HFFc6 (cell line): ENCODE measurements at places on chromosomes 11 and 22.

GRCh38 chr11:122931510-122931909 is 49.0 kb downstream of the JHY start:
- DNase-seq = no peak

DNA sequence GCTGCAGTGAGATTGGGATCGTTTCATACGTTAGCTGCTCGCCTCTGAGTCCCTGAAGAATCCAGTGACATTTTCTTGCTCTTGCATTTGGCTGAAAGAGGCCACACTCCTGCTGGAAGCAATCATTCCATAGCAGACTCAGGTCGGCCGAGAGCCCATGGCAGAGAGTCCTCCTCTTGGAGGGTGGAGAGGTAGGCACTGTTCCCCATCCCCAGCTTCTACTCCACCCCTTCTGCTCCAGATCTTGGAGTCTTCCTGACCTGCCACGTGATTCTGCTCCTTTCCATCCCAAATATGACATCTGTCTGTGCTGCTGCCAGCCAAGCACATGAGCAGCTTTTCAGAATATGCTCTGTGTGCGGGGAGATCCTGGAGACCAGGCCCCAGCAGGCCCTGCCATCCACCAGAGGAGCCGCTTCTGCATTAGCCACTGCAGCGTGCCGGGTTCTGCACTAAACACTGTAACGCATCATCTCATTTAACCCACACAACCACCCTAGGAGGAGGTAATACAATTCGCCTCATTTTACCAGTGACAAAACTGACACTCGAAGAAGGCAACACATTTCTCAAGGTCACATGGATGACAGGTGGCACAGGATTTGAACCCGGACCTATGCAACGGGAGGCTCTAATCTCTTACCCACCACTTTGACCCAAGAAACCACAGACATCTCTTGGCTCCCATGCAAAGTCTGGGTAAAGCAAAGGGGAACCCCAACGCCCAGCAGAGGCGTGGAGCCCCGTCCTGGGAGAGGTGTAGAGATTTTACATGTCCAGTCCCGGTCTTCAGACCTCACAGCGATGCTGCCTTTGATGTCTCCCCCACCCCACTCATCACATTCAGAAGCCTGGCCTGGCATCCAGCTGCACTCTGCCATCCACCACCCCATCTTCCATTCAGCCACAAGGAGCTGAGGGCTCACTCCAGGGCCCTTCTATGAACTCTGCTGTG is 78.8 kb downstream of the FEZ1 start:
- DNase-seq = no peak

DNA sequence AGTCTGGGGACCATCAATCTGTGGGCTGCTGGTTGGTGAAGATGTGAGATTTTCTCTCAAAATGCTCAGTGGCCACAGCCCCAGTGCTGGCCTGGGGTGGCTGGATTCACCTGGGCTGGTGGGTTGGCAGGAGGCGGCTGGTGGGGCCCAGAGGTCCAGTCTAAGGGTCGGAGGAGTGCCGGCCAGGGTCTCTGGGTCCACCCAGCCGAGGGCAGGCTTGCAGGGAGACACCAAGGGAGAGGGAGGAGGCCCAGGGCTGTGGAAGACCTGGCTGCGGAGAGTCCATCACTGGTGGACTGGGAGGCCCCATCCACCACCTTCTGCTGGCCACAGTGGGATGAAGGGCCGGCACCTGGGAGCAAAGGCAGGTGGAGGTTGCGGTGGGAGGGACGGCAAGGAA is 582 bp upstream of the SHANK3 start:
- no peak for DNase-seq

DNA sequence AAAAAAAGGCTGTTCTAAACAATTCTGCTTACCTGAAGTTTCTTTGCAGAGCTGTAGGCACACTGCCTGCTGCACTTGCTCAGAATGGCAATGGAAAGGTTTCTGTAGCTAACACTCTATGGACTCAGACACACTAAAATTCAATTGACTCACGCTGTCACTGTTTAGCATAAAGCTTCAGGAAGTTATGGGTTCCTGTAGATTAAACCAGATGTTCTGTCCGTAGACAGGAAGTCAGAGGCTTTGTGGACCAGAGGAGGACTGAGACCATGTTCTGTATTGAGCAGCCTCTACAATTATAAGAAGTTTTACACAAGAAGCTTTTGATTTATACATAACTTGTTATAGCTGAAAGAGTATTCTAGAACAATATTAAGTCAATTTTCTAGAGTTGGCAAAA is 70.4 kb downstream of the GLYATL1 start:
- DNase-seq = no peak

DNA sequence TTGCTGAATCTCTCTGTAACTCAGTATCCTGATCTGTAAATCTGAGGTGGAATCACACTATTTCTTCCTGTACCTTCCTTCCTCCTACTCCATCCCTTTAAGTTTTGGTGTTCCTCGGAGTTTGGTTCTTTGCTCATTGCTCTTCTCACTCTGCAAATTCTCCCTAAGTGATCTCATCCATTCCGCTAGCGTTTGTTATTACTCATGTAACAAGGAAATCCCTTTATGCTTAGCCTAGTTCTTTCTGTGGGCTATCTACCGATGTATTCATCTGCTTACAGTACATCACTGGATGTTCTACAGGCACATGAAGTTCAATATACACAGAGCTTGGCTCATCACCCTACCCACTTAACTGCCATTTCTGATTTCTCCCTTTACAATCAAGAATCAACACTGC is 1.6 kb upstream of the CEP295 start:
- peak; percentile 33 for DNase-seq

- DNase-seq = no peak
These were observed 13.5 kb downstream of the ACRV1 start for GRCh38 chr11:125667151-125667550.

- DNase-seq = no peak
These were observed 9.1 kb downstream of the FAM111A start for GRCh38 chr11:59151761-59152160.

DNA sequence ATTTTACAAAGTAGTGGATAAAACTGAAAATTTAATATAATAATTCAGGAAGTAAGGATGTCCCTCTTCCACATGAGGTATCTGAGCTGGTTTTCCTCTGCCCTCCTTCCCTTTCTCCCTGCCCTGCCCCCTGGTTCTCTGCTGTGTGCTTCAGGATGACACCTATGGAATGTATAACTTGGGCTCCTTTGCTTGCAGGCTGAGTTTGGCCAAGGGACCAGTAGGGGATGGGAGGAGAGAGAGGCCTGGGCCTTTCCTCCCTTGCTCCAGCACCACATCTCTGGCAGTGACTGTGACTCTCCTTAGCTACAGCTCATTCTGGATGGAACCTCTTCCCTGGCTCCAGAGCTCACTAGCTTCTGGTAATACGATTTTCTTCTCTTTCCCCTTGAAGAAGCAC is 10.1 kb downstream of the IRAG1 start:
- no peak for DNase-seq

DNA sequence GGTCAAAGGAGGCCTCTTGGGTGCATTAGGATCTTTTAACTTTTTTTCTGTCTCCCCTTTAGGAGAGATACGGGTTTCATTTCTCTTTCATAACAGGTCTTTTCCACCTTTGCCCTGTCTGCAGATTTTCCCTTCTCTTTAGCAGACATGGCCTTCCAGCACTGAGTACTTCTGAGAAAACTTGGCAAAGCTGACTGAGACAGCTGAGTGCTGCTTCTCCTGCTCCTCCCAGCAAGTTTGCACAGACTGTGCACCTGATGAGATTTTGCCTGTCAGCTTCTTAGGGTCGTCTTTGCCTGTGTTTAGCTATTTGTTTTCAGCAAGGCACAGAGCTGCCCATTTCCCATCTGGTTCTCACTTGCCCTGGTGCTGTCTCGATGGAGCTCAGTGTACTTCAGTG is 87.5 kb upstream of the TBCEL start:
- no peak for DNase-seq

- no peak for DNase-seq
These were observed 87.6 kb downstream of the STIM1 start for GRCh38 chr11:3942956-3943497.

GRCh38 chr11:43969543-43969942 is 27.1 kb downstream of the C11orf96 start:
- no peak for DNase-seq

DNA sequence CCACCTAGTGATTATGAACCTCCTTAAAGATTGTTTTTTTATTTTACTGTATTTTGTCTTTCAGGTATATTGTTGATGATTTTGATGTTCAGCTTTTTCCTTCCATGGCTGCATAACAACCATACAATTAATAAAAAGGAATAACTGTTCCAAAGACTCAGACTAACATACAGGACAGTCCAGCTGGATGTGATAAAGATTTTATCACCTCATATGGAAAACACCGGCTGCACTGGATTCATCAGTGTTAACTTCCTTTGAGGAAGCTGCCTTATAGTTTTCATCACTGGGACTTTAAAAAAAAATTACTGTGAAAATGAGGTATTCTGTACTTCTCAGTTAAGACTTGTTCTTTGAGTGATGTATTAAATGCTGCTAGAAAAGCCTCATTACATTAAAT is 19.5 kb downstream of the AQP11 start:
- no peak for DNase-seq

DNA sequence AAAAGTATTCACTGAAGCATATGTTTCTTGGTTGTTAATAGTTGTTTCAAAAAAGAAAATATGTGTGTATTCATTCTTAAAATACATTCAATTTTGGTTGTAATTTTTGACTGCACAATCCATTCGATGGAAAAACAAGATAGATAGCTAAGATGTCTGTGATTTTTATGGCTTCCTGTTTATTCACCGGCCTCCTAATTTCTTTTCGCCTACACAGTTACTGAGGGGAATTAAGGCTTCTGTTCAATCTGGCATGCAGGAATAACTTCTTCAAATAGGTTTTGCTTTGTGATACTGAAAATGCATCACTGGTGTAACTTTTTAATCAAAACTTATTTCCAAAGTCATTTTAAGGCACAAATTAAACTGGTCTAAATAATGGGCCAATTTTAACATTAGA is 290.8 kb upstream of the ARHGAP42 start:
- DNase-seq = no peak

DNA sequence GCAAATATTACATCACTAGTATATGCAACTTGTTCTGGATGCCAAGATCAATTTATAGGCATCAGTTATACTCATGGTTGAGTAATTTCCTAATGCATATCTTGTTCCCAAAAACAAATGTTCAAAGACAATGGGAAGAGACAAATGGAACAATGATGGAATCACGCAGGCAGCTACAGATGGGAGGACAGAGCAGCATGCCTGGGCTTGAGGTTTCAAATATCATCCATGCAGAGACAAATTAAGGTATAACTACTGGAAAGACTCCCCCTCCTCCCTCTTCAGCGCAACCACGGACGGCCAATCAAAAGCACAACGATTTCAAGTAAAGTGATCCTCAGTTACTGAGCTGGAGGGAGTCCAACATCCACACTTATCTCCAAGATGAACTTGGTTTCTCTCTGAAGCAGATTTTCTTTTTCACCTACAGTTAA is 106.8 kb downstream of the CCDC83 start:
- DNase-seq = no peak

- no peak for DNase-seq
These were observed 313.5 kb downstream of the BRD1 start for GRCh38 chr22:49514211-49514610.

DNA sequence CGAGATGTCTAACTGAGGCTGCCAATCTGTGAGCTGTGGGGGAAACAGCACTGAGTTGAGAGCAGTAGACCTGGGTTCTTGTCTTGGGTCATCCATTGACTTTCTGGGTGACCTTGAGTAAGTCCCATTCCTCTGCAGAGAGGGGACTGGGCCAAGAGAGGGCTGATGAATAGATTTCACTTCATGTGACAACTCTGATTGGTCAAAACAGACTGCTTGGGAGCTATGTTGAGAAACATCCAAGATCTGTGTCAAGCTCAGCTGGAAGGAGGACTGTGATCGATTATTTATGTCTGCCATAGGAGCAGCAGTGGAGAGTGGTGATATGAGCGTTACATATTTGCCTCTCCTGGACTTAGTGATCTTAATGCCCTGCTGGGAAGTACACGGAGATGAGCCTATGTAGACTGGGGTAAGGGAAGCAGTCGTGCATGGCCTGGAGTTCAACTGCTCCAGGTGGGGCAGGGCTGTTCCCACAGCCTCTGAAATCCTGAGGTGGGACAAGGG is 47.7 kb downstream of the OTOG start:
- no peak for DNase-seq

DNA sequence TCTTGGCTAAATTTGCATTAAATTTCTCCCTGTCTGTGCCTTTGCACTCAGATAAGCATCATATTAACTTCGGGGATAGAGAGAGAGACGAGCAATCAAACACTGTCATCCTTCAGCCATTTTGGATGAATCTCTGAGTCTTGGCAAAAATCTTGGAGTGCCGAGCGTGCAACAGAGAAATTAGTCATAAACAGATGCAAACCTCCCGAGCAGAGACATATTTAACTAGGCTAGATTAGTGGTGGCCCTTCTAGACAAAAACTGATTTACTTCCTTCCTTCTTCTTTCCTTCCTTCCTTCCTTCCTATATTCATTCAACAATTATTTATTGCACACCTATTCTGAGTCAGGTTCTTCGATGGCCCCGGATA is 114.4 kb upstream of the BLID start:
- peak; percentile 68 for DNase-seq

DNA sequence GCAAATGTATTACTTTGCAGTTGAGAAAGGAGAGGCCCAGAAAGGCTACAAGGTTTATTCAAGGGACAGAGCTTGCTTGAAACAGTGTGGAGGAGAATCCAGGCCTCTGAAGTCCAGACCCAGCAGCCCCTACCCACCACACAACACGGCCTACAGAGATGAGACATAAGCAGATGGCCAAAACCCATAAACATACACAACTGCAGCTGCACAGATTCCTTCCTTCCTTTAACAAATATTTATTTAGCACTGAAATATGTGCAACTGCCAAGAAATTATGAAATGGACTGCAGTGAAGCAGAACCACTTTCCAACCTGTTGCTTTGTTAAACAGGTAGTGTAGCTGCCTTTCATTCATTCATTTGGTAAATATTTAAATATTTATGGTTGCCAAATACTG is 122.3 kb downstream of the SPATA19 start:
- no peak for DNase-seq

DNA sequence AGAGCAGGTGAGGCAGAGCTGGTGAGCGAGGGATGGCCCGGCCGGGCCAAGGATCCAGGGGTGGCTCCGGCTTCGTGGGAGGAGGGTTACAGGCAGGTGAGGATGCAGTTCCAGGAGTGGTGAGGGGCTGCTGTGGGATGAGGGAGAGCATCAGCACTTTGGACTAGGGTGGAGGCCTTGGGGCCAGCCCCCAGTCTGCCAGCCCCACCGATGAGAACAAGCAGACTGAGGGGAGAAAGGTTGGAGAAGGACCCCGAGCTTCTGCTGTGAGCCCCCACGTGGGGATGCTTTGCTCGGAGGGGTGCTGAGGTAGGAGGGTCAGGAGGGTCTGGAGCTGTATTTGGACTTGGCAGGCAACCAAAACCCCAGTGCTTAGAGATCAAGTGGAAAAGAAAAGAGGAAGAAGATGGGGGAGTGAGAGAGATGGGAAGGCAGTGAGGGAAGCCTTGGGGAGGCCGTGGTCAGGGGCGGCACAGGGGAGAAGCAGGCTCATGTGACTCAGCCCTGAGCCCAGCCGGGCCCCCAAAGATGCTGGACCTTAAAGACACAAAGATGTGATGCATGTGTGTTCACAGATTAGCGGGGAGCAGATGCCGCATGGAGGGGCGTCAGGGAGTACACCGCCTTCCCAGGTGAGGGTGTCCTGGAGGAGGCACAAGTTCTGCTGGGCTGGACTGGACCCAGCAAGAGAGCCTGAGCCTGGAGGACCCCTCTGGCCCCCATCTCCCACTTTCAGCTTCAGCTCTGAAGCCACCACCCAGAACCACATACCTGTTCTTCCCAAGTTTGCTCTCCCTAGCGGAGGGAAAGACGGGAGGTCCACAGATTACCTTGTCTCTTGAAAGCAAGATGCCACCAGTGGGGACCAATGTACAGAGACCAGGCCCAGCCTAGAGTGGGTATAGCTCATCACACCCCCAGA is 91.3 kb downstream of the CDKN1C start:
- DNase-seq = no peak

- DNase-seq = no peak
These were observed 76.4 kb upstream of the NNMT start for GRCh38 chr11:114219559-114220349.
